ENCODE measurements at places on chromosomes 5 and 9.

- no peak for DNase-seq
Measured at GRCh38 chr5:78858364-78858763, 126.7 kb downstream of the ARSB start.

DNA sequence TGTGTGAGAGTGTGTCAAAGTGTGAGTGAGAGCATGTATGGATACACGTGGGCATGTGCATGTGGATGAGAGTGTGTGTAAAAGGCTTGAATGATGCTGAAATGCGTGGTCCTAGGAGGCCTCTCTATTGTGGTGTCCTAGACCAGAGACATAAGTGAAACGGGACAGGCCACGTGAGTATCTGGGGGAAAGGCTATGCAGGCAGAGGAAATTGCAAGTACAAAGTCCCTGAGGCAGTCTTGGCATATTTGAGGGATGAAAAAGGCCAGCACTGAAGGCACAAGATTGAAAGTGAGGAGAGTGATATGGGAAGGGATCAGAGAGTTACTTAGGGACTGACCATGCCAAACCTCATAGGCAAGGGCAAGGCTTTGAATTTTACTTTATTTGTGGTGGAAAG is 67.2 kb upstream of the CCDC152 start:
- no peak for DNase-seq

GRCh38 chr5:174608631-174609097 is 115.7 kb upstream of the MSX2 start:
- DNase-seq = no peak

DNA sequence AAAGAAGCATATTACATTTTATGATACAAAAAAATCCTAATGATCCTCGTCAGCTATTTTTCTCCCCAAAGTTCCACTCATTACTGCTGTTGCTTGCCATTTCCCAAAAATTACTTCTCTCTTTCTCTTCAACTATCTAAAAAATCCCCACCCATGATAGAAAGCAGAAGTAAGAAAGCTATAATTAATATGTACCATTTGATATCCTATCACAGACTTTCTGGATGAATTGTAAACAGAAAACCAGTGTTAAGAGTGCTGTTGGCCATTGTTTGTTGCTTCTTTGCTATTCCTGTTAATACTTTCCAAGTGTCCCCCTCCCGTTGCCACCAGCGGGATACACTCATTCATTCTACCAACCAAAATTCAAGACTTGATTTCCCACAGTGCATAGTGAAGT is 136.3 kb upstream of the SMARCA2 start:
- DNase-seq = no peak

DNA sequence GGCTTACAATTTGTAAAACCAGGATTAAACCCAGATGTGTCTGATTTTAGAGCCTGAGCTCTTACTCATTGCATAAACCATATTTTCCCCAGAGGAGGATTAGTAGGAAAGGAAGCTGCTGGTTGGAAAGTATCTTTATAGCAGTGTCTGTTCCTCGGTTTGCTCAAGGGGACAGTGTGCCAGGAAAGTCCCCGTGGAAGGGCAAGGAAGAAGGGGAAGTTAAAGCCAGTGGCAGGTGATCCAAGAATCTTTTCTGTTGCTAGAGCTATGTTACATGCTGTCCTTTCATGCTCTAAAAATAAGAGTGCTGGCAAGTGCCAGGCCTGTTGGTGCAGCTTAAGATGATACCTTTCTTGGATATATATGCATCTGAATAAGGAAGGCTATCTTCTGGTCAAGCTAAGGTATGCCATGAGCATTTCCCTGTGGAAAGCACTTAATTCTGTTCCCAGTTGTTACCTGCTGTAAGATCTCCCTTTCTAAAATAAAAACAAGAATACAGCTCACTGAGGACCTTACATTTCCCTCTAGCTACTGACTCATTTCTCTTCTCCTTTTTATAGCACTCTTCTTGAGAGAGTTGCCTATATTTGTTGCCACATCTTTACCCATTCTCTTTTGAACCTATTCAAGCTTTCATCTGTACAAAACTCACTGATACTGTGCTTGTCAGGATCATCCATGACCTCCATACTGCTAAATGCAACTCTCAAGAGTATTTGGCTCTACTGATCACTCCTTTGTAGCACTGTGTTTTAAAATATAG is 8.0 kb downstream of the PDCD1LG2 start:
- DNase-seq = no peak

DNA sequence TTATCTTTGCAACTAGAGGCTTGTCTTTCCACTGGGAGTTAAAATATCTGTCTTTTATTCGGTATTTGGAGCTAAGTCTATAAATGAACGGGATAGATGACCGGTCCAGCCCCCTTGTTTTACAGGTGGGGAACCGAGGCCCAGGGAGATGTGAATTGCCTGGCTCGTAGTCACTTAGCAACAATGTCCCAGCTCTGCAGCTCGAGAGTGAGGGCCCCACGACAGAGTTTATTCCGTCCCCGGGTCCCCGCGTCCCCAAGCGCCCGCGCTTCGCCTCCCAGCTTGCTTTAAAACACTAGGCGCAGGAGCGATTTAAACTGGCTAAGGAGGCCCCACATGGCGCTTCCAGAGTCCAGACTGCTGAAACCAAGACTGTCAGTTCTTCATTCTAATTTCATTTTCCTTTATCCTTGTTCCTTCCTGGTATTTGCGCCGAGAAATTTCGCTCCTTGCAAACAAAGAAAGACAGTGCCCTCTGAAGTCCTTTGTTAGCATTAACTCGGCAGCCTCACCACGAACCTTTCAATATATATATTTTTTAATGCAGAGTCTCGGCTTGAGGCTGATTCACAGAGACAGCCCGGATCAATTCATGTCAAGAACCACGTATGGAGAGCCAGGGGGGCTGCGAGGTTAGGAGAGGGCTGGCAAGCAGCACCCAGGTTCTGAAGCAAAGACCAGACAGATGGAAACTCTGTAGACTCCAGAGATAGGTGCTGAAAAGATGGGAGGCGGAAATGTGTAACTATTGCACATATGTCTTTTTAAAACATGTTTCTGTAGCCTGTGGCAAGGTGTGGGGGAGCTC is 1.4 kb upstream of the ENC1 start:
- DNase-seq = no peak

- DNase-seq = peak; percentile 19
Measured at GRCh38 chr9:97954550-97954989, 16.6 kb upstream of the HEMGN start.

DNA sequence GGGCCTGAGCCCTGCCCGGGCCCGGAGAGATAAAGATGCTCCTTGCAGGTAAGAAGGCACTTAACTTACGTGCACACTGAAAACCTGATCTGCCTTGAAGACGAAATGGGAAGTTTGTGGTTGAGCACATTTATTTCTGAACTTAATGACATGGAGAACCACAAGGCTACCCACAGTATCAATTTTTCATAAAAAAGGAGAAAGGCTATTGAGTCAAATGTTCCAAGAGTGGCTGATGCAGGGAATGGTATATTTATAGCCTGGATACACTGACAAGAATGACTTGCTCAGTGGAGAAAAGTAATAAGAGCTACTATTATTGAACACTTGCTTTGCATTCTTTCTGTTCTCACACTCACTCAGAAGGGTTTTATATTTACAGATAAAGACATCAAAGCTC is 419.3 kb downstream of the ACTL7B start:
- no peak for DNase-seq

GRCh38 chr5:140024928-140025327 is 18.2 kb downstream of the NRG2 start:
- DNase-seq = no peak

GRCh38 chr5:141805874-141806595 is 72.2 kb downstream of the PCDH1 start:
- DNase-seq = no peak

GRCh38 chr5:68070591-68071281 is 144.8 kb upstream of the PIK3R1 start:
- no peak for DNase-seq

- no peak for DNase-seq
Measured at GRCh38 chr9:73573235-73573634, 421.6 kb downstream of the ANXA1 start.

- no peak for DNase-seq
Measured at GRCh38 chr9:110615498-110615897, 36.0 kb upstream of the SVEP1 start.

GRCh38 chr5:73405691-73406090 is 42.9 kb downstream of the FOXD1 start:
- DNase-seq = no peak

DNA sequence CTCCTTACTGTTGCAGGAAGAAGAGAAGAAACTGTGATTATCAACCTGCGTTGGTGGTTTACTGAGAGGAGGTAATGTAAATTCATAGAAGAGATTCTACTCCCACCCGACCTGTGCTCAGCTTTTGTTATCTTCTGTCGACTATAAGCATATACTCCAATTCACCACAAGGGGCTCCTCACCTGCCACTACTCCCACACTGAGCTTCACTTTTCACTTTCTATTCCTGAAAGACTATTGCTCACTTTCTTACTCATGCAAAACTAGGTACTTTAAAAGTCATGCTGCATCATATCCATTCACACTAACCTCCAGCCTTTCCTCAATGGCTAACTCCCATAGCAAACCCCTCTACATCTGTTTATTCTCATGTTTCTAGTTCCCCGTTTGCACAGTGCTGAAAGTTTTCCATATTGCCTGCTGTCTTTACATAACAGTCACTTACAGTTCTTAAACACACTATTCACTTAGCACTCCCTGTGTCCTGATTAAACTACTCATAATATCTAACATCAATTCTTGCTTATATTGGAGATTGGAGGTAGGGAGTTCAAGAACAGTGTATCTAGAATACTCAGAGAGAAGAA is 1062.6 kb downstream of the NR2F1-AS1 start:
- DNase-seq = no peak

GRCh38 chr5:127519527-127519926 is 2.1 kb downstream of the PRRC1 start:
- DNase-seq = no peak

GRCh38 chr5:111229871-111230810 is 6.0 kb downstream of the CAMK4 start:
- no peak for DNase-seq

- no peak for DNase-seq
Measured at GRCh38 chr5:11573140-11573992, 330.9 kb downstream of the CTNND2 start.

DNA sequence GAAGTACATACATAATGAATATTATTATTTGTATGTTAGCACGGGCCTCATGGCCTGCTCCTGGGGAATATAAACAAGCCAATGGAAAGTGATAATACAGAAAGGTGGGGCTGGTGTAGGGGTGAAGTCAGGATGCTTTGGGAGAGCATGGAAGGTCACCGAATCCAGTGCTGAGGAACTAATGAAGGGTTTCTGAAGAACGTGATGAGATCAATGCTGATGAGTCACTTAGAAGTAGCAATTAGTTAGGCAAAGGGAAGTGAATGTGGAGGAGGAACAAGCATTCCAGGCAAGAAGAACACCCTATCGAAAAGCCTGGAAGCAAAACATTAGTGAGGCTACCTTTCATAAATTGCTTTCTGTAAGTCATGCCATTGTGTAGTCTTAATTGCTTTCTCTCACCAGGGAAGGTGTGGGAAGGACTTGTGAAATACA is 2.1 kb downstream of the ANXA1 start:
- no peak for DNase-seq

DNA sequence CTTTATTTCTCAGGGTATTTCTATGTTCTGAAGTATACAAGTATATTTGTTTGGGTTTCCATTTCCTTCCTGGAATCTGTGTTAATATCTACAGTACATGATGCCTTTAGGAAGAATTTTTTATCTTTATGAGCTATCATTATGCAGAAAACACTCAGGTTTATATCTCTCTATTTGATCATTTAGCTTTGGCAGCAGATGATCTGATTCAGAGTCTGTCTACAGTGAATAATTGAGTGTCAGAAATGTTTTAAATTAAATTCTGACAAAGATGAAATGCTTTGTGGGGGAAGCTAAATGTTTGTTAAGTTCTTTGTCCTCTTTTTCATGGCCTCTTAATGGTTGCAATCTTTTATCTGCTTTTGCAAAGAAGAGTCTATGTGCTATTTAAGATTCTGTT is 2141.0 kb upstream of the ACO1 start:
- DNase-seq = no peak

DNA sequence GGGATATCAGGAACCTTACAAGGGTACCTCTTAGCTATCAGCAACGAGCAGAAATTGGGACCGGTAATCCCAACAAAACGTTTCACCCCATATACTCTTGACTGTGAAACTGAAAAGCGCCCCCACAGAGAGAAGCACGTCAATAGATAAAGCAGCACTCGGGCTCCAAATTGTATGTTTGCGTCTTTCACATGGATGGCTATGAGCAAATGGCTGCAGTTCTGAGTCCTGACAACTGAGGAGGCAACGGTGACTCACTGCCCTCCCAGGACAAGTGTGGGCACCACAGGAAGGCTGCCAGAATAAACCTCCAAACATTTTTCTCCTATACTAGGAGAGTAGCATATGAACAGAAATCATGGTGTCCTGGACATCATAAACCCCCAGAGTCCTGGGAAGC is 36.6 kb downstream of the SEMA4D start:
- DNase-seq = no peak

DNA sequence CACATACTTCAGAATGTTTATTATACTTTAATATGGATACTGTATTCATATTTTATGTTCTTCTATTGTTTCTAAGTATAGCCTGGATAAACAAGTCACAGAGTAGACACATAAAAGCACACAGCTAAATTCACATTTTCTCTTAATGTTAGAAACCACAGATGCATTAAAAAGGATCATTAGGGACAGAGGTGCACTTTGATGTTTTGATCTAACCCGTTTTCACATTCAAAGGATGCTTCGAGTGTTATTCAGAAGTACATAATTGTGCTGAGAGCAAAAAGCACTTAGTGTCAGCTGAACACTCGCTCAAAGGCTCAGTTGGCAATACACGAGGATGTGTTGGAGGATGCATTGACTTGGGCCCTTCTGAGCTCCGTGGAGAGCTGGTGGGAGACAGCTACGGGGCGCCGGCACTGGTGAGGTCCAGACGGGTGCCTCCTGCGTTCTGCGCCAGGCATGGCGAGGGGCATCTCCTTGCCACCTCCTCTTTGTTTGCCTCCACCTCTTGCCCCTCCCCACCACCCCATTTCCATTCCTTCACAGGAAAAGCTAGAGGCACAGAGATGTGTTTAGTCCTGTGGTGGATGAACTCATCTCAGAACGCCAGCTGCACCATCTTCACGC is 35.5 kb downstream of the MED10 start:
- DNase-seq = no peak

DNA sequence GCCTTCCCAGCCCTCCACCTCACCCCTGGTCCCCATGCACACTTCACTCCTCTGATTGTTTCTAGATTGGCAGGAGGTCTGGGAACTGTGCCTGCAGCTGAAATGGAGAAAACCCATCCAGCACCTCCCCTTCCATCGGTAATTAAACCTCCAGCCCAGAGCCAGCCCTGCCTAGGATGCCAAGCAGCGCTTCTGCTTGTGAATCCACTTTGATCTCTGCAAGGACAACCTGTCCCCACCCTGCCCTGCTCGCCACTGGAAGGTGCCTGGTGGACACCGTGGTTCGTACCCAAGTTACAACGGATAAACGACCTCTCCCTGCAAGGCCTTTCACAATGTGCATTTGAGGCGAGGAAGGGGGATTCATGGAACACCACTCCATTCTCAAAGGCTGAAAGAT is 50.6 kb downstream of the IRX2 start:
- no peak for DNase-seq
